ENCODE measurements at places on chromosomes 3 and 15.

- DNase-seq = no peak
Measured at GRCh38 chr3:144332868-144333267, 361.2 kb downstream of the DIPK2A start.

DNA sequence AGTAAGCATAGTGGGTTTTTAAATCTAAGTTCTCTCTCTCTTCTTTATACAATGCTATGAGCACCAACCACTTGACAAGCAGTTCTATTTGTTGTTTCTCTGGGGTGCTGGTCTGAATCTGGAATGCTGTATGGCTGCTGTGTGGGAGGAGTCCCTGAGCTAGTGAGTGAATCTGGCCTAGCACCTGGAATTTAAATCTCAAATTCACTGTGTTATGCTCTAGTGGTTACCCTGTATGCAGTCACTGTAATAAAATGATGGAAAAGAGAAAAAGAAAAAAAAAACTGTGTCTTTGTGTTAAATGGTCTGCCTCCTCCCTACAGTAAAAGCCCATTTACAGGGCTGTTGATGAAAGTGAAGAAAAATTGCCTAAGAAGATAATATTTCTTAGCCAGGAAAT, 155.0 kb downstream of the ATP8B4 start:
- no peak for DNase-seq

DNA sequence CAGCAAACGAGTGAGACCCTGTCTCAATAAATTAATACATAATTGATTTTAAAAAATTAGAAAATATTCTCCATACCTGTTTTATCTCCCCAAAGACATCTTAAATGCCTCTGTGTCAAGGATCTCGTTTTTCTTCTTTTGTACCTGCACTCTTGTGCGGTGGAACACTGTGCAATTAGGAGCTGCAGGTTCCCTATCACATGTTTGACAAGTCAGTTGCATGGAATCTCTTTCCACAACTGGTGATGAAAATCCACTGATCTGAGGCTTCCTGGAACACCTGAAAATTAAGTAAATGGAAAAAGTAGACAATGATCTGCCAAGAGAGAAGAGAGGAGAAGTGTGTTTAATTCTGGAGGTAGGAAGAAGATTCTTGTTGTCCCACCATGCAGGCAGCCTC, 3.0 kb upstream of the SNX22 start:
- DNase-seq = no peak

GRCh38 chr15:90869140-90869541, 753 bp downstream of the FURIN start:
- no peak for DNase-seq

GRCh38 chr3:88150806-88151205, 1.0 kb downstream of the C3orf38 start:
- DNase-seq = no peak

All from right forelimb (tissue), 1 donor.